ENCODE measurements at places on chromosomes 12 and 14.

- DNase-seq, result no peak
Observed at GRCh38 chr12:23039834-23040233, 414.9 kb downstream of the ETNK1 start.

DNA sequence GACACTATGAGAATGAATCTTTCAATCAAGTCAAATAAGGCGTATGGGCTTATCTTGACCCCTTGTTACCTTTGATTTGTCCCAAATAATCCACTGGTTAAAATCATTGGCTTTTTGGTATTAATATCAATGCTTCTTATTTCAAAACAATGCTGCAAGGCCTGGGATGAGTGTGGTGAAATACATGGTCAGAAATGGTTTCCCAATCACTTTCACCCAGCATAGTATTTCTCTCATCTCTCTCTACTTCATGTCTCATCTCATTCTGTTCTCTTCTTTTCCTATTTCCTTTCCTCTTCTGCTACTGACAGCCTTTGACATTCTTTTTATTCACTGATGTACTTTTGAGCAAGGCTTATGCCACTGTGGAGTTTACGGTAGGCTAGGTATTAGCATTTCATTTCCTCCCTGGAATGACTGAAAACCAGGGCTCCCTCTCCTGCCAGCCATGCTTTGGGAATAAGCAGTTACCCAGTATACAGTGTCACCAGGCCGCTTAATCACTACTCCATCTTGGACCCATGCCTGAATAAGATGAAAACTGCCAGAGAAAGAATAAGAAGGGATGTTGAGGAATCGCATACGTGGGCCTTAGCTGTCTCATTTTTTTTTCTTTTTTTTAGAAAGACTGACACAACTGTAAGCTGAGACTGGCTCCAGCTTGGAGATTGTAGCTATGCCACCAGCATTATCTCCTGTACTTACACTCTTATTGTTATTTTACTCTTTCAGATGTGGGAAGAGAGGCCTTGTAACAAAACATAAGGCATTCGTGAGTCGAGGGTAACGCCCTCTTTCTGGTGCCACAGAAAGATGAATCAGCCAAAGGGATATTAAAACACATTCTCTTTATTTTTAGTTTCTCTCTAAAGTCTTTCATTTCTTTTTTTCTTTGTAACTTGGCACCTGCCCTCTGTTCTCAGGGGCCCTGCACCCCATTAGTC lies 53.5 kb downstream of the IGF1 start:
- DNase-seq, result no peak

DNA sequence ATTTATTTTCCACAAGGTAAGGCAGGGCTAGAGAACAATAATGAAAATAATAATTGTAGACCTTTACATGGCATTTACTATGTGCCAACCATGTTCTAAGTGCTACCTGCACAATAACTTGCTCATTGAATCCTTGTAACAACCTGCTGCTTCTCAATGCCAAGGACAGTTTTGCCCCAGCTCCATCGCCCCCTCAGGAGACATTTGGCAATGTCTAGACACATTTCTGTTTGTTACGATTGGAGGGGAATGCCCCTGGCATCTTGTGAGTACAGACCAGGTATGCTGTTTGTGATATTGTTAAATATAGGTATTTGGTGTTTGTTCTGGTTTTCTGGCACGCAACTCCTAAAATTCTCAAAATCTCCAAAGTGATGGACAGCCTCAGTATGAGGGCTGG lies 8.1 kb upstream of the ATXN2 start:
- DNase-seq, result no peak

GRCh38 chr14:105363847-105364708 lies 34.3 kb upstream of the TEX22 start:
- DNase-seq, result peak; percentile 12

DNA sequence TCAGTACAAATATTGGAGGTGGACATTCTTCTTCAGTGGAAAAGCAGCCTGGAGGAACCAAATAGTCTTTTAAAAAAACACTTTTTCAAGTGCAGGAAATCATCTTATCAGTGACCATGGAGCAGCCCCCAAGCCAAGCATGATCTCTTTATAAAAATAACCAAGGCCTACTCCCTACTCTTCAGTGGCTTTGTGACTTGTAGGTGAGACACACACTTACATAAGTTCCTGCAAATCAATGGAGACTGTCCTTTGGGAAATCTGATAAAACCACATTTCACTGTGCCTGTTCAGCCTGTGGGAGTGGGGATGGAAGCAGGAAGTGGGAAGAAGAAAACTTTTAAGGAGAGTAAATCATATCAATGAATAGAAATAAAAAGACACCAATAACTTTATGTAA lies 56.3 kb downstream of the MBIP start:
- DNase-seq, result no peak

GRCh38 chr12:67034110-67034879 lies 234.9 kb upstream of the CAND1 start:
- no peak for DNase-seq

GRCh38 chr12:121330692-121331091 lies 21.5 kb downstream of the ANAPC5 start:
- no peak for DNase-seq

DNA sequence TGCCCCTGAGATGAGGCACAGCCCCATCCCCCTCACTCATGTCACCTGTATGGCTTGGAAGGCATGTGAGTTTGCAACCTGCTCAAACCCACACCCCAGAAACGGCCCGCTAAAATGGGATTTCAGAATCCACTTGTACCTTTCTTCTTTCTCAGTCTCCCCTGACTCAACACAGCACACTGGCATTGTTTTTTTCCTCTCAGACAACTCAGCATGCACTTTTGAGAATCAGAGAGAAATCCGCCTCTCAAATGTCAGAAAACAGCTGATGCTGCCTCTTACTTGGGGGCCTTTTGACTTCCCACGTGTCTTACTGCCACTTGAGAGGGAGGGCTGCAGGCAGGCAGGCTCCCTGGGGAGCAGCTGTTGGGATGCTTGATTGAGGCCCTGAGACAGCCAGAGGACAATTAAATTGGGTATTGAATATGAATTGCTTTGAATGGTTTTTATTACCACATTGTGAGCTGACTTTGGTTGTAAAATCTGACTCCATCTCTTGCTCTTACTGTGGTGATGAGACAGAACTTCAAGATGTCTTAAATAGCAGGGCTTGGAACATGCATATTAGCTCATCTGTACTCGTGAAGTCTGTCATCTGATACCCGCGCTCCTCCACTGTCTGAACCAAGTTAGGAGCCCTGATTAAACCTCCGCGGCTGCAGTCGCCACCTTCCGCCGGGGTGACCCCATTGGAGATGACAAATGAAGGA lies 96.6 kb downstream of the APAF1 start:
- no peak for DNase-seq

DNA sequence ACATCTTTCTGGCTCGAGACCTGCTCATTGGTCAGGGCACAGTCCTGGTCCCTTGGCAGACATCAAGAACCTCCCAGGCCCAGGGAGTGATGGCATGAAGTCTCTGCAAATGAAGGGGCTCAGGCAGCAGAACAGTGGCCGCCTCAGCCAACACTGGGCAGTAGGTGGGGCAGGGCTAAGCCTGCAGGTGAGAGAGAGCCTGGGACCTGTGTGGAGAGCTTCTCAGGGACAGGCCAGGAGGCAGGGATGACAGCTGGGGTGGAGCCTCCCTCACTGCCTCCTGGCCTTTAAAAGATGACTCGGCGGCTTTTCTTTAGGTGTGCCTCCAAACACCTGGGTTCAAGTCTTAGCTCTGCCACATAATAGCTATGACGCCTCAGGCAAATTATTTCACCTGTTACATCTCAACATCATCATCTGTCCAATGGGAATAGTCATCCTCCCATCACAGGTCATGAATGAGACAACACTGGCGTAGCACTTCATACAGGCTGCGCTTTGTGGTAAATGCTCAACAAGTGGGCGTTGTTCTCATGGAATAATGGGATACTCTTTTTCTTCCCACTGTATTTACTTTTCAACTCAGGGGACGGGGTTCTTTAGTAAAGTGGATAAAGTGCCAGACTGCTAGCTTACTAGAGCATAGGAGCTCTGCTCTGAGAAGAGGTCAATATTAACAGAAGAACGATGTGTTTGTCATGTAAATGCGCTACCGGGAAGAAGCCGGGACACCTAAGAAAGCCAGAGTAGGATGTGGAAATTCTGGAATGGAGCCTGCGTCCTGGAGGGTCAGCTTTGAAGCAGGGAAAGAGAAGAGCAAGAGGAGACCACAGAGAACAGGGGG lies 277.4 kb downstream of the FOXN3 start:
- DNase-seq, result no peak

DNA sequence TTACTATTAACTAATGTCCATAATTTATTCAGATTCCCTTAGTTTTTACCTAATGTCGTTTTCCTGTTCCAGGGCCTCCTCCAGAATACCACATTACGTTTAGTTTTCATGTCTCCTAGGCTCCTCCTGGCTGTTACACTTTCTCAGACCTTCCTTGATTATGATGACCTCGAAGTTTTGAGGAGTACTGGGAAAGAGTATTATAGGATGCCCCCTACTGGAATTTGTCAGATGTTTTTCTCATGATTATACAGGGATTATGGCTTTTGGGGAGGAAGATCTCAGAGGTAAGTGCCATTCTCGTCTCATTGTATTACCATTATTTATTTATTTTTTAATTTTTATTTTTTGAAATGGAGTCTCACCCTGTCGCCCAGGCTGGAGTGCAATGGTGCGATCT lies 17.7 kb upstream of the C1S start:
- DNase-seq, result no peak

GRCh38 chr14:90815822-90816662 lies at the start of gene TTC7B:
Gene TTC7B, minus strand, starts transcription at chr14:90816430. Its CDS starts 135 bp downstream, at chr14:90816295.
- DNase-seq, result no peak

- no peak for DNase-seq
Observed at GRCh38 chr14:45038865-45039264, 45.1 kb upstream of the PRPF39 start.

DNA sequence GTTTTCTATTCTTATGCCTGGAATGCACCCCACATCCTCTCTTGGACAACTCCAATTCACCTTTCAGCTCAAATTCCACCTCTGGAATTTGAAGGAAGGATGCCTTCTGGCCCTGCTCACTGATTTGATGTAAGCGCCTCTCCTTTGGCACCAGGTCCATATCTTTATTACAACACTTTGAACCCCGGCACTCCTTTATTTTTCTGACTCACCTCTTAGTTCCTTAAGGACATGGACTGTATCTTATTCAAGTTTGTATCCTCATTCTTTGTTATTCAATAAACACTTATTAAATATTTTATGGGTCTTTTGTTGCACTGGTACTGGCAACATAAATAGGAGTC lies 3.1 kb downstream of the GALC start:
- no peak for DNase-seq

DNA sequence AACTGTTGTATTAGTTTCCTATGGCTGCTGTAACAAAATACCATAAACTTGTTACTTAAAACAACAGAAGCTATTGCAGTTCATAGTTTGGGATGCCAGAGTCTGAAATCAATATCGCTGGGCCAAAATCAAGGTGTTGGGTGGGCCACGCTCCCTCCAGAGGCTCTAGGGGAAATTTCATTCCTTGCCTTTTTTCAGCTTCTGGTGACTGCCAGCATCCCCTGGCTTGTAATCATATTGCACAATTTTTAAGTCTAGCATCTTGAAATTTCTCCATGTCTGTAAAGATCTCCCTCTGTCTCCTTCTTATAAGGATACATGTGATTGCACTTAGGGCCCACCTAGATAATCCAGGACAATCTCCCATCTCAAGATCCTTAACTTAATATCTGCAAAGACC lies 48.8 kb upstream of the GARIN6 start:
- DNase-seq, result no peak

GRCh38 chr12:93595351-93595750 lies 22.9 kb downstream of the SOCS2 start:
- DNase-seq, result no peak

GRCh38 chr14:77058117-77058516 lies 29.6 kb upstream of the IRF2BPL start:
- DNase-seq, result no peak

- DNase-seq, result no peak
Observed at GRCh38 chr14:100538351-100539002, 48.7 kb downstream of the BEGAIN start.

- DNase-seq, result no peak
Observed at GRCh38 chr12:114628199-114628598, 55.8 kb downstream of the TBX3 start.

DNA sequence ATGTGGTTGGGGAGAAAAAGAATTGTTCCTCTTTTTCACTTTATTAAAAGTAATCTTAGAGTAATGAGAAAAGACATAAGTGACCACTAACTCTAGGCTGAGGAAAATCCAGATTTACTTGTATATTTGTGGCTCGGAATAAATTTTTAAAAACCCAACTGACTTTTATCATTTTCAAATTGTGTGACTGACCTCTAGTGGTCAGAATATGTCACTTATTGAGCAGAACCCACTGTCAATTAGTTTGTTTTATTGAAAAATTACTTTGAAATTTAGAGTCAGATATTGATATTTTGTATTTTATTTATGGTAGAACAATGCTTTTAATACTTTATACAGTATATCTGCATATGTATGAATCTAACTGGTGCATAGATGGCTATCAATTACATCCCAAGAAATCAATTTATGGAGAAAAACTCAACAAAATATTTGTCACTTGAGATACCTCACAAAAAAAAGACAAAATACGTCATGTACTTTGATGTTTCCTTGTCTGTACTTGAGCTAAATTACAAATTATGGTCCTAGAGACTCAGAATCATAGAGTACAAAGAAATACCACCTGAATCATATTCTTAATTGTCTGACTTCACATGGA lies 229.4 kb downstream of the CNTN1 start:
- no peak for DNase-seq

- DNase-seq, result no peak
Observed at GRCh38 chr12:4567073-4567881, 5.3 kb downstream of the DYRK4 start.

DNA sequence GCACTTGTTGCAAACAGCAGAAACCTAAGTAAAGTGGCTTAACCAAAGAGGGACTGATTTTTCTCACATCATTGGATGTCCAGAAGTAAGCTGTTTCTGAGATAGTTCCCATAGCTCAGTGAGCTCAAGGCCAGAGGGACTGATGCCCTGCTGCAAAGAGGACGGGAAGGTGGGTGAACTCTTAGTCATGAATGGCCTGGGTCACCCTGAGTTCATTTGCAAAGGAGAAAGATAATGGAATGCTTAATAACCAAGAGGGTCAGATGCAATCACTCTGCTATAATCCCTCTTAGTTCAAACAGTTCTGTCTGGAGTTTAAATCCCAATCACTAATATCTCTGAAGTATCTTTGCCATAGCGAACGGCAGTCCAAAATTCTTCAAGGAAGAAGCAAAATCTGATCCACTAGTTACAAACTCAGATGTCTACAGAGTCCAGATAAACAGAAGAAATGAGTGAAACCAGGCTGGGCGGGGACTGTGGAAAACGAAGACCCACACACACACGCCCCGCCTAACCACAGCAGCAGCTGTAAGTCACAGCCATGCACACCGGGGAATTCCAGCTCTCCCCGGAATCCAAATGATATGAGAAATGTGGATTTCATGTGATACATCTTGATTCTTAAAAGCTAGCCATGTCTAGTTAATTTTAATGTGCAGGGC lies 289.5 kb downstream of the TMEM132D start:
- DNase-seq, result peak; percentile 27

GRCh38 chr14:35821564-35822411 lies 4.3 kb upstream of the BRMS1L start:
- DNase-seq, result no peak

GRCh38 chr12:62873826-62874448 lies 61.0 kb downstream of the PPM1H start:
- DNase-seq, result no peak

- DNase-seq, result no peak
Observed at GRCh38 chr14:101495827-101496775, 65.2 kb upstream of the DIO3 start.

GRCh38 chr14:99280066-99280731 lies 8.2 kb upstream of the BCL11B start:
- DNase-seq, result no peak

Measured in amniotic stem cell (primary cell).